ENCODE measurements at places on chromosomes 4 and X. TPM values are rescaled to one million over a fixed set of nuclear protein-coding genes. Genes with fewer than 3 reads are reported as not detected.

The PCDH7 gene
- 1.9 TPM for total RNA-seq

The IL13RA2 gene
- total RNA-seq: 2.3 TPM

The PWWP3B gene
- total RNA-seq: 0.36 TPM

The TEX13B gene
- total RNA-seq: not detected

The CCNB3 gene
- total RNA-seq: 0.17 TPM

The RTL3 gene
- 0.06 TPM for total RNA-seq

The STEEP1 gene
- 28.4 TPM for total RNA-seq

The LGI2 gene
- total RNA-seq: under 0.01 TPM

The SATL1 gene
- not detected for total RNA-seq

The CTAG1B gene
- not detected for total RNA-seq

The ADH1B gene
- not detected for total RNA-seq

The PHOX2B gene
- total RNA-seq: not detected

- no peak for DNase-seq
Observed at GRCh38 chr4:1544861-1545281, 138.6 kb upstream of the NKX1-1 start.

GRCh38 chrX:133677123-133678063 lies 262.1 kb upstream of the GPC4 start:
- no peak for DNase-seq

DNA sequence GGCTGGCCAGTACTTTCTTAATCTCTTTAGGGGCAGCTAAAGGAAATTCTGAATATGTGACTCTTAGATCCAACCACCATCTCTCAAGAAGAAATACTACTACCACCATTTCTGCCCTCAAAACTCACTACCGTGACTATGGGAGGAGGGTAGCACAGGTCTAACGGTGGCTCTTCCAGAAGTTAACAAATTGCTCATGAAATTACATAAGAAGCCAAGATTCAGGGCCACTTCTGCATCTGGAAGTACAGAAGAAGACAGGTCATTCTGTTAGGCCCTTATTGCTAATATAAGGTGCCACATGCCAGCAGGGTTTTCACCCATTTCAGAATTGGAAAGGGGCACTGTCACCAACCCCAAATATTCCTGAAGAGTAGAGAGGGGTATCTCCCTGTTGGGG lies 19.6 kb upstream of the NKRF start:
- no peak for DNase-seq

DNA sequence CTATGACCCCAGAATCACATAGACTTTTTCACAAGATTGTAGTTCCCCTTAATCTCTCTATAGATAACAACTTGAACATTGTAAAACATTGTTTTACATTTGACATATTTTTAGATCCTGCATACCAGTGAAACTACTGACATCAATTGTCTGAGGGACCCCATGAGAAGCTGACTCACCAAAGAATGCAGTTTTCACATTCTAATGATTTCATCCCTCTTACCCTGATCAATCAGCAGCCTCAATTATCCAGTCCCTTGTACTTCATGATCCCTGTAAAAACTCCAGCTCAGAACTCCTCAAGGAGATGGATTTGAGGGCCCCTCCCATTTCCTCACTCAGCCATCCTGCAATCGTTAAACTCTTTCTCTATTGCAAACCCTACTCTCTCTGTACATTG lies 411.0 kb upstream of the NDST3 start:
- peak; percentile 7 for DNase-seq

DNA sequence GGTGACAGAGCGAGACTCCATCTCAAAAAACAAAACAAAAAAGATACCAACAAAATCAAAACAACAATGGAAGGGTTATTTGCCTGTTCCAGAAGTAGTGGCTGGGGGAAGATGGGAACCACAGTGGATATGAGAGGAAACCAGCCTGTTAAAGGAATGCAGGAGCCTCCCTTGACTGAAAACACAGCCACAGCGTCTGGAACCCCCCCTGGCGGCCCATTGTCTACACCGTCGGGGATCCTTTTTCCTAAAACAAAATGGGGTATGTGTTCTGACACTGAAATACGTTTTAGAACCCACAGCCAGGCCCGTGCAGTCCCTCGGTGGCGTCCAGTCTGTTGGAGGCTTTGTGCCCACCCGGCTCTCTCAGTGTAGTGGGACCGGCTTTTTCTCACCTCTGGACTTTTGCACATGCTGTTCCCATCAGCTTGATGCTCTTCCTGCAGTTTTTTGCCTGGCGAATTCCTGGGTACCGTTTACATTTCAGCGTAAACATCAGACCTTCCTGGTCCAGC lies 19.6 kb downstream of the PIGG start:
- no peak for DNase-seq

DNA sequence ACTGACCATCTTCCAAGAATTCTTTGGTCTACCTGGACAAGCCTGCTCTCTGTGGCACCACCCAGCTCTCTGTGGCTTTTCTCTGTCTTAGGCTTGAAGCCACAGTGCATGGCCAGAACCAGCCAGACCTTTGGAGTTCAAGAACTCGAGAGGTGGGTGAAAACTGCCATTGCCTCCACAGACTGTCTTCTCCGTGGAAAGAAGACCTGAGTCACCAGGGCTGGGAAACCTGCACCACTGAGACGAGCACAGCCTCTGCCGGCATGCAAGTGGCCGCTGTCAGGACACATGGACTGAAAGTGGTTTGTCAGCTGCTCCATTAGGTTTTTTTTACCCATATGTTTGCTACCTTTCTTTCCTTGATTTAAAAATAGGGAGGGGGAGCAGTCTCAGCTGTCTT lies 74.5 kb downstream of the MGST2 start:
- no peak for DNase-seq

GRCh38 chr4:99998062-99998867 lies 48.2 kb upstream of the H2AZ1 start:
- no peak for DNase-seq

- DNase-seq: no peak
Observed at GRCh38 chr4:47406408-47406807, 57.1 kb downstream of the COMMD8 start.

GRCh38 chr4:158812133-158812532 lies 43.3 kb downstream of the FNIP2 start:
- no peak for DNase-seq

DNA sequence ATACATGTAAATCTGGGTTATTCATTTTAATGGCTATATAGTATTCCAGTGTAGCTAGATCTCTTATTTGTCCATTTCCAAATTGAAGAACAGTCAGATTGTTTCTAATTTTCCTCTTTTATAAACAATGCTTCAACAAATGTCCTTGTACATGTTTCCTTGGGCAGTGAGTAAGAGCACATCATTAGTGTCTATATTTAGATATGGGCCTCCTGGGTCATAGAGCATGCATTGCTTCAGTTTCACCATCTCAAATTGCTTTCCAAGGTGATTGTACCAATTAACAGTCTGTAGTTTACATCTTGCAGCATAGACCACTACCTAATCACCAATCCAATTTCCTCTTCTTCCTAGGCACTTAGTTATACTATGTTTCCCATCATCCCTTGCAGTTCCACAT lies 13.4 kb downstream of the PHKA2 start:
- no peak for DNase-seq

DNA sequence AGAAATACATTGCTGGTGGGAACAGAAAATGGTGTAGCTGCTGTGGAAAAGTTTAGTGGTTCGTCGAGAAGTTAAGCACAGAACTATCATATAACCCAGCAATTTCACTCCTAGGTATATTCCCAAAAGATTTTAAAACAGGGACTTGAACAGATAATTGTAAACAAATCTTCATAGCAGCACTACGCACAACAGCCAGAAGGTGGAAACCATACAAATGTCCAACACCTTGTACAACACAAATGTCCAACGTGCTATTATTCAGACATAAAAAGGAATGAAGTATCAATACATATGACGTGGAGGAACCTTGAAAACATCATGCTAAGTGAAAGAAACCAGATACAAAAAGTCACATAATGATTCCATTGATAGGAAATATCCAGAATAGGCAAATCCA lies 37.9 kb downstream of the CUL4B start:
- no peak for DNase-seq

DNA sequence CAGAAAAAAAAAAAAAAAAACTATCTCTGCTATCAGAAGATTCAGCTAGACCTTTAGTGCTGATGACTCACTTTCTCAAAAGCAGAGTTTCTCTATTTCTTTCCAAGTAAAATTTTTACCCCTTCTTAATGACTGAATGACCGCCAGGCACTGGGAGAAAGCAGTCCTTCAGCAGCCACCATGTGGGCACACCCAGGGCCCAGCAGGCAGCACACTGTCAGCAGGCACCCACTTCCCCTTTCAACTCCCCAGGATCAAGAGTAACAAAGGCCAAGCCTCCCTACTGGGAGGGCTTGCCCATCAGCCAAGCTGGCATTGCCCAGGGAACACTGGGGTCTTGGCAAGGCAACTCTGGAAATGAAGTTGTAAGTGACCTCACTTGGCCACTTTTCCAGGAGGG lies 201.9 kb upstream of the MAMLD1 start:
- no peak for DNase-seq

DNA sequence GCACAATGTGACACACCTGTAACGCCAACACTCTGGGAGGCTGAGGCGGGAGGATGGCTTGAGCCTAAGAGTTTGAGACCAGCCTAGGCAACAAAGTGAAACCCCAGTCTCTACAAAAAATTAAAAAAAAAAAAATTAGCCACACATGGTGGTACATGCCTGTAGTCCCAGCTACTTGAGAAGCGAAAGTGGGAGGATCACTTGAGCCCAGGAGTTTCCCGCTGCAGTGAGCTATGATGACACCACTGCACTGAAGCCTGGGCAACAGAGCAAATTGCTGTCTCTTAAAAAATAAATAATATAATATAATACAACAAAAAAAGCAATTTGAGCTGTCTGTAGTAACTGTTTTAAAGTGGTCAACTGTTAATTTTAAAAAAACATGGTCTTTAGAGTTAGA lies 13.2 kb downstream of the SPOCK3 start:
- DNase-seq: no peak

DNA sequence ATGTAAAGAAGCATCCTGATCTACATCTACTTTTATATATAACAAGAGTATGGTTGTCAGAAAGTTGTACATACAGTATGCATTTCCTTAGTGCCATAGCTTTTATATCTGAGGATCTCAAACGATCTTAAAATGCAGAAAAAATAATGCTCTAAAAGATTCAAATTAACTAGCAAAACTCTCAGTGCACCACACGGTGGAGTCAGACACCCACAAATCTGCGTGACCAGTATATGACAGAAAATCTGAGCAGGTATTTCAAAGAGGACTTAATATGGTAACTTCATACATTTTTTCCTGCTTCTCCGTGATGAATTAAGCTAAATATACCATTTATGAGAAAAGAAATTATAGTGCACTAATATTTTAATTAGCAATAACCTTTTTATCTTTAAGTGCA lies 803.0 kb downstream of the DMD start:
- DNase-seq: no peak

- DNase-seq: no peak
Observed at GRCh38 chr4:40908297-40908696, 158.5 kb downstream of the NSUN7 start.

DNA sequence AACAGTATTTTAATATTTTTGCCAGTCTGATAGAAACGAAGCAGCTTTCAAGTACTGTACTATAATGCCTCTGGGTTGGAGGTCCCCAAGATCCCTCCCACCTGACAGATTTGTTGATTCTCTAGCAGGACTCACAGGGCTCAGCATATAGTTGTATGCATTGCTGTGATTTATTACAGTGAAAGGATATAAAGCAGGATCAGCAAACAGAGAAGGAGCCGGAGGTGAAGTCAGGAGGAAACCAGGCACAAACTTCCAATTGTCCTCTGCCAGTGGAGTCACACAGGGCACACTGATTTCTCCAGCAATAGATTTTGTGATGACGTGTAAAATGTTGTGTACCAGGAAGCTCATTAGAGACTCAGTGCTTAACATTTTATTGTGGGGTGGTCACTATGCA lies 19.0 kb downstream of the USP53 start:
- no peak for DNase-seq

DNA sequence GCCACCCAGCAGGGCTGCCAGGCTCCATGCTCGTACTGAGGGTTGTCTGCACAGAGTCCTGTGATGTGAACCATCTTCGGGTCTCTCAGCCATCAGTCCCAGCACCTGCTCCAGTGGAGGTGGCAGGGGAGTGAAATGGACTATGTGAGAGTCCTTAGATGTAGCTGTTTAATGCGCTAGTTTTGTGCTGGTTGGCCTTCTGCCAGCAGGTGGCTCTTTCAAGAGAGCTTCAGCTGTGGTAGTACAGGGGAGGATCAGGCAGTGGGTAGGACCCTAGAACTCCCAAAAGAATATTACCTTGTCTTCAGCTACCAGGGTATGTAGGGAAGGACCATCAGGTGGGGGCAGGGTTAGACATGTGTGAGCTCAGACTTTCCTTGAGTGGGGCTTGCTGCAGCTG lies 1066.0 kb downstream of the GLUD2 start:
- DNase-seq: no peak

- DNase-seq: no peak
Observed at GRCh38 chr4:132275583-132276121, 873.4 kb upstream of the PCDH10 start.

DNA sequence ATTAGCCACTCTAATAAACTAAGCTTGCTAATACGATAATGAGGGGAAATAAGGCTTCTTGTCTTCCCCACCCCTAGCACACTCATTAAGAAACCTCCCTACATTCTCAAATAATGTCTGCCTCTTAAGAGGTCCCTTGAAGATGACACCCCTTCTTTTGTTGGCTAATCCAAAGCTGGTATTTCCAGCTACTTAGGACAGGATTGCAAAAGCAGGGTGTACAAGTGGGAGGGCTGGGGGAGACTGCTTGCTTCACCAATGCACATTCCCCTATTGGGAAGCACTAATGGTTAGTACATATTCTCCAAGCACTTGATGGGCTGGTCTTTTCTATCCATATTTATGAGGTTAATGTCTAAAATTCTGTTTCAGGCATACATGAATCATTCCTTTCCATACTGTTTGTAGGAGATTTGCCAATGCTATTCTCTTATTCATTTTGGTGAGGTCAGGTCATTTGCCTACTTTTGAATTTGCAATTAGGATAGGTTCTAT lies 16.8 kb upstream of the TIMM8A start:
- no peak for DNase-seq

GRCh38 chr4:38982361-38983095 lies 49.7 kb downstream of the TMEM156 start:
- no peak for DNase-seq

GRCh38 chr4:136829280-136829679 lies 703.0 kb downstream of the PCDH18 start:
- DNase-seq: no peak

DNA sequence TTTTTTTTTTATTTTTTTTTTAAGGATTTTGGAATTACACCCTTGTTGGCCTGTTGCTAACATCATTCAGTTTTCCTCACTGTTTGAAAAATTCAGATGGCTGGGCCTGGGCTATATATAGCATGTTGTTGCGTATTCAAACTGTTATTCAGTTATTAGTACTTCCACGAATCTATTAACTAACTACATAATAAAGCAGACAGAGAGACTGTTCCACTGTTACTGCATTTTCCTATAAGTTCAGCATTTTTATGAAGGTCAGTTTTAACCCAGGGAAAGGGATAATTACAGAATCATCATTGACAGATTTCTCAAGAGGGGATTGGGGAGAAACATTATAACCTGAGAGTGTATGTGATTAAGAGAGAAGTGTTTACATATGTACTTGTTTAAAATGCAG lies 3.1 kb downstream of the DOCK11 start:
- DNase-seq: no peak
